IMR-90 (cell line): ENCODE measurements at places on chromosomes 6 and 20.

- no peak overlapping the region for H3K4me3 ChIP-seq
- DNase-seq, result no peak
- H3K4me1 ChIP-seq, result no peaks in the 10 kb centered on the region
- H3K36me3 ChIP-seq, result no peaks in the 10 kb centered on the region
- H3K27ac ChIP-seq, result no peak overlapping the region
Observed at GRCh38 chr20:57048027-57048869, 218.2 kb downstream of the BMP7 start.

- no peaks in the 10 kb centered on the region for H3K4me1 ChIP-seq
- H3K27ac ChIP-seq, result no peak overlapping the region
- no peak overlapping the region for H3K4me3 ChIP-seq
- peaks cover 4% of the 10 kb centered on the region for H3K36me3 ChIP-seq
- no peaks in the 10 kb centered on the region for H3K27me3 ChIP-seq
- DNase-seq, result no peak
Observed at GRCh38 chr6:20467437-20467836, 65.8 kb downstream of the E2F3 start.

DNA sequence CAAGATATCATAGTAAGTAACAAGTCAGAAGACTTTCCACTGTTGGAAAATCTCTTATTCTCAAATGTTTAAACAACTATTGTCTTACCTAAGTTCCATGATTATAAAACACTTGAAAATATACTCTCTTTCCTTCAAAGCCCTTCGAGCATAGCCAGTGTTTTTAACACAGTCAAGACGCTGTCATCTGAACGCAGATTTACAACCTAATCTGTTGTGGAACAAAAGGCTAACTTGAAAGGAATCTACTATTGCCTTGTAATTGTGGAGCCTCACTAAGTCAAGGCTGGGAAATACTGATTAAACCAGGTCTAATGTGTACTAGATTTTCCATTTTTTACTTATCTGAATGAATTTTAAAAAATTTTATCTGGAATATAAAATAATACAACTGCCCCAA is 205.8 kb downstream of the TRDN start:
- no peak overlapping the region for H3K4me3 ChIP-seq
- no peak for DNase-seq
- no peaks in the 10 kb centered on the region for H3K4me1 ChIP-seq
- no peaks in the 10 kb centered on the region for H3K36me3 ChIP-seq
- H3K27me3 ChIP-seq, result no peaks in the 10 kb centered on the region

- no peaks in the 10 kb centered on the region; the same call in 1 of the 2 replicates for H3K4me1 ChIP-seq
- H3K36me3 ChIP-seq, result no peaks in the 10 kb centered on the region
- no peaks in the 10 kb centered on the region for H3K27me3 ChIP-seq
- peak; percentile 17 for DNase-seq
- H3K4me3 ChIP-seq, result no peak overlapping the region
Observed at GRCh38 chr6:5141046-5141445, 55.9 kb downstream of the PPP1R3G start.

- no peaks in the 10 kb centered on the region for H3K36me3 ChIP-seq
- DNase-seq, result peak; percentile 79
- peak overlapping the region; percentile 53 for H3K4me3 ChIP-seq
Observed at GRCh38 chr6:17393892-17394631, 667 bp downstream of the CAP2 start.

- no peak for DNase-seq
- no peaks in the 10 kb centered on the region for H3K4me1 ChIP-seq
- H3K36me3 ChIP-seq, result no peaks in the 10 kb centered on the region
Observed at GRCh38 chr20:58026361-58026760, 202.1 kb downstream of the ANKRD60 start.

DNA sequence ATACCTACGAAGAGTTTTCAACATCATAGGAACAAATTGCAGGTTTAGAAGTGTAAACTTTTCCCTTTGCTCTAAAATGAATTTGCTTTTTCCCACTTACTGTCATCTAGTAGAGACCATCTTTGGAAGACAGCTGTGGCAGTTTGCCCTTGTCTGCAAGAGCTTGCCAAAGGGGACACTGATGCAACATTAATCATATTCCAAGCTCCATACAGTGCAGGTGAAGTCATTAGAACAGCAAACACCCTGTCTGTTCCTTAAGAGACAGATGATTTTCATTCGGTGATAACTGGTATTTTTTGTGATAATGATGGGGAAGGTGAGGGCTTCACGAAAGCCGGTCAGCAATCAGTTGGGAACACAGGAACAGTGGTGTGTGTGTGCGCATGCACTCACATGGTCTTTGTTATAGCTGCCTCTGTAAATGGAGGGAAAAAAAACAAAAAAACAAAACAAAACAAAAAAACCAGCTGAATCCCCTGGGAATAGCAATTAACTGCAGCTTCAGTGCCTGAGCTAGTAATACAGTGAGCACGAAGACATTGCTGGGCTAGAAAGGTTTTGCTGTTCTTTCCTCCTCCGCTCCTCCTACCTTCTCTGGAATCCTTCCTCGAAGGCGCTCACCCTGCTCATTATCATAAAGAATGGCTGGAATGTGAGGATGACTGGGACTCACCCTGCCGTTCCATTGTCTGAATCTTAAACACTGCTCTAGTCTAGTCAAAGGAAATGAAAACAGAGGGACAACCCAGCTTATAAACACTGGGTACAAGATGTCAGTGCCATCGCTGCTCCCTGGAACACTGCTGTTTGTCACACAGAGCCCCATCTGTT is 35.2 kb upstream of the KIF13A start:
- H3K36me3 ChIP-seq, result no peaks in the 10 kb centered on the region
- no peaks in the 10 kb centered on the region for H3K27me3 ChIP-seq
- DNase-seq, result peak; percentile 57
- no peak overlapping the region for H3K27ac ChIP-seq
- H3K4me3 ChIP-seq, result no peak overlapping the region
- peaks cover 7% of the 10 kb centered on the region for H3K4me1 ChIP-seq

- no peaks in the 10 kb centered on the region; the same call in 1 of the 2 replicates for H3K27me3 ChIP-seq
- no peaks in the 10 kb centered on the region for H3K36me3 ChIP-seq
- no peak for DNase-seq
- H3K4me1 ChIP-seq, result no peaks in the 10 kb centered on the region
Observed at GRCh38 chr6:127950566-127951145, 49.8 kb upstream of the THEMIS start.

DNA sequence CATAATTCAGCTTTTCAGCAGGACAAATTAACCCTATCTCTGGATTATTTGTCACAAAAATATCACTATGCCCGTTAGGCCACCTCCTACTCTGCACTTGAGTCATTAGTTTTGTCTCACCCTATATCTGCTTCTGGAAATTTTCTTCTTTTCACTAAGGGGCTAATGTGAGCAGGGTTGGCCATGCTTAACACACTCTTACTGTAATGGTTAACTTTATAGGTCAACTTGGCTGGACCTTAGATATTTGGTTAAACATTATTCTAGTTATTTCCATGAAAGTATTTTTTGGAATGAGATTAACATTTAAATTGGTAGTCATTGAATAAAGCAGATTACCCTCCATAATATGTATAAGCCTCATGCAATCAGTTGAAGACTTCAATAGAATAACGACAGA is 394.6 kb upstream of the PTCHD4 start:
- no peak for DNase-seq
- H3K27me3 ChIP-seq, result no peaks in the 10 kb centered on the region
- no peaks in the 10 kb centered on the region for H3K36me3 ChIP-seq
- H3K27ac ChIP-seq, result no peak overlapping the region
- no peaks in the 10 kb centered on the region for H3K4me1 ChIP-seq

GRCh38 chr6:82862543-82862942 is 203.1 kb downstream of the UBE3D start:
- no peaks in the 10 kb centered on the region for H3K36me3 ChIP-seq
- H3K4me3 ChIP-seq, result no peak overlapping the region
- peaks cover 2% of the 10 kb centered on the region; the same call in 1 of the 2 replicates for H3K4me1 ChIP-seq
- DNase-seq, result peak; percentile 37
- no peaks in the 10 kb centered on the region for H3K27me3 ChIP-seq

GRCh38 chr20:48283470-48284110 is 498.3 kb upstream of the SULF2 start:
- H3K4me1 ChIP-seq, result peaks cover 4% of the 10 kb centered on the region
- no peak overlapping the region for H3K4me3 ChIP-seq
- H3K36me3 ChIP-seq, result no peaks in the 10 kb centered on the region
- no peaks in the 10 kb centered on the region; the same call in 1 of the 2 replicates for H3K27me3 ChIP-seq
- no peak overlapping the region for H3K27ac ChIP-seq

DNA sequence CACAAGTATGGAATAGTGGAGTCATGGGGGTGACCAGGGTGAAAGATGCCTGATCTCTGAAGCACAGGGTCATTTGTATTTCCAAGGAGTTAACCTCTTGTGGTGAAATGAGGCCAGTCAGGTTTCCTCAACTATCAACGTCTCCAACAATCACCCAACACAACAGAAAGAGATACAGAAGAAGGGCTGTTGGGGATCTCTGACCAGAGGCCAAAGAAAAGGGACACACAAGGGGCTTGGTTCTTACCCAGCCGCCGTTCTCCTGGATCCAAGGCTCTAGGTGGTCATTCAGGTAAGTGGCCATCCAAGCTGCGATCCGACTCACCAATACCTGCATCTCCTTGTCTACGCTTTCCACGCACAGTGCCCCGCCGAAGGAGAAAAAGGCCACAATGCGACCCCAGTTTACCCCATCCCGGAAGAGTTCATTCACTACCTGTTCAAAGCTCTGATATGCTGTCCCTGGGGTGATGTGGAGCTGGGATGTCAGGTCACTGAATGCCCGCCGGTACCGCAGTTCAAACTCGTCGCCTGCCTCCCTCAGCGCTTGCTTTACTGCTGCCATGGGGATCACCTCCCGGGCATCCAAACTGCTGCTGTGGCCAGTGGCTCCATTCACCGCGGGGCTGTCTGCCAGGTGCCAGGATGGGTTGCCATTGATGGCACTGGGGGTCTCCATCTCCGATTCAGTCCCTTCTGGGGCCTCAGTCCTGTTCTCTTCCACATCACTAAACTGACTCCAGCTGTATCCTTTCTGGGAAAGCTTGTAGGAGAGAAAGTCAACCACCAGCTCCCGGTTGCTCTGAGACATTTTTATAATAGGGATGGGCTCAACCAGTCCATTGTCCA is 1.0 kb downstream of the BCL2L1 start:
- DNase-seq, result no peak
- H3K4me1 ChIP-seq, result peaks cover 25% of the 10 kb centered on the region
- peak overlapping the region; percentile 79 for H3K27ac ChIP-seq
- H3K4me3 ChIP-seq, result peak overlapping the region; percentile 75
- H3K27me3 ChIP-seq, result no peaks in the 10 kb centered on the region

DNA sequence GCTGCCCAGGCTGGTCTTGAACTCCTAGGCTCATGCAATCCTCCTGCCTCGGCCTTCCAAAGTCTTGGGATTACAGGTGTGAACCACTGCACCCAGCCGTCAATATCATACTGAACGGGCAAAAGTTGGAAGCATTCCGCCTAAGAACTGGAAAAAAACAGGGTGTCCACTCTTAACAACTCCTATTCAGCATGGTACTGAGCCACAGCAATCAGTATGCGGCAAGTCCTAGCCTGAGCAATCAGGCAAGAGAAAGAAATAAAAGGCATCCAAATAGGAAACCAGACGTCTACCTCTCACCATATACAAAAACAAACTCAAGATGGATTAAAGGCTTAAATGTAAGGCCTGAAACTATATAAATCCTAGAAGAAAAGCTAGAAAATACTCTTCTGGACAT is 83.1 kb downstream of the FKBP5 start:
- H3K4me3 ChIP-seq, result no peak overlapping the region
- no peaks in the 10 kb centered on the region for H3K27me3 ChIP-seq
- no peak overlapping the region for H3K27ac ChIP-seq

DNA sequence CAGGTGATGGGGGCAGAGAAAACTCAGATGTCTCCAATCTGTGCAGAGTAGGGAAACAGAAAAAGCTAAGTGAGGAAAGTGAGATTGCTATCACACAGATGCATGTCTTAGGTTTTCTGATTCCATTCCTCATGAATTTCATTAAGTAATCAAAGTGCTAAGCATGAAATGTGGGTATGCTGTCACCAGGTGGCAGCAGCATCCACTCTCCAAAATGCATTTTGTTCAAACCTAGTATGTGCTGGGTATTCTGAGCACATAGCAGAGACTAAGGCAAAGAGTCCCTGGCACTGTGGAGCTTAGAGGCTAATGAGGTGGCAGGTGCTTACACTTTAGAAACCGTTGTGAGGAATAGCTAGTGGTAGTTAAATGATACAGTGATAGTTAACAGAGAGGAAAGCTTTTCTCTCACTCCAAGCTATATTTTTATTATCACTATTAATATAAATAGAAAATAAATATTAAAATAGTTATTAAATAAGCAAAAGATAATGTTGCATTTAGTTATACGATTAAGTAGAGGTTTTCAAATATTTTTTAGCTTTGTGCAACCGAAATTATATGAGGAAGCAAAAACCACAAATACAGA is 179.5 kb downstream of the CDH26 start:
- no peak overlapping the region for H3K27ac ChIP-seq
- DNase-seq, result peak; percentile 24
- no peaks in the 10 kb centered on the region for H3K27me3 ChIP-seq
- peak overlapping the region; percentile 62 for H3K4me3 ChIP-seq

DNA sequence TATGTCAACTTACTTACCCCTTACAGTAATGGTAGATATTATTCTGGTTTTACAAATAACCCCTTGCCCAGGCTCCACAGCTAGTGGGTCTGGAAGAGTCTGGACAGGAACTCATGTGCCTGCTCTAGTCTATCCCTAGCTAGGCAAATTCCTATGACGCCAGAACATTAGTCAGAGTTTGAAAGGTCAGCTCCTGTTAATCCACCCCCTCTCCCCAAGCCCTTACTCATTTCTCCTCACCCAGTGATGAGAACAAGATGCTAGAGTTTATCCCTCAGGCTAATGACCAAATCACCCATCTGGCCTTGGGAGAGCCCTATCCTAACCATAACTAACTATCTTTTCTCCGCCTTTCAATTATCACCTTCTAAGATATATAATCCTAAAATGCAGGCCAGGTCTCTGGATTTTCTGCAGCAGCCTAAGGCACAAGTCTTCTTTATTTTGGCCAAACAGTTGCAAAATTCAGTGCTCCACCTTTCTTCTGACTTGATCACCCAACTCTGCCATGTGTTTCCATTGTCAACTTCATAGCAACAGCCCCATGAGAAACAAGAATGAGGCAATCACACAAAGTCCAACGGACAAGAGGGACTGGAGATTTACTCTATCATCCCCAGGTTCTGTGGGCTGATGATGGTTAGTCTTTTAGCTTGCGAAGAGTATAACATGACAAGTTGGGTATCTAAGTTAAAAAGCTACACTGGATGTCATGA is 113.3 kb downstream of the TASP1 start:
- H3K4me3 ChIP-seq, result no peak overlapping the region
- peak; percentile 97 for DNase-seq
- H3K36me3 ChIP-seq, result no peaks in the 10 kb centered on the region

- no peaks in the 10 kb centered on the region for H3K36me3 ChIP-seq
- no peaks in the 10 kb centered on the region for H3K27me3 ChIP-seq
- H3K4me1 ChIP-seq, result no peaks in the 10 kb centered on the region
- no peak overlapping the region for H3K4me3 ChIP-seq
Observed at GRCh38 chr6:100948381-100949133, 67.4 kb upstream of the ASCC3 start.

- no peak overlapping the region for H3K4me3 ChIP-seq
- no peaks in the 10 kb centered on the region for H3K4me1 ChIP-seq
- H3K27ac ChIP-seq, result no peak overlapping the region
- no peak for DNase-seq
- H3K36me3 ChIP-seq, result no peaks in the 10 kb centered on the region
Observed at GRCh38 chr6:45757443-45758130, 258.1 kb downstream of the CLIC5 start.

GRCh38 chr6:98590997-98591396 is 243.4 kb upstream of the POU3F2 start:
- no peak for DNase-seq
- H3K27ac ChIP-seq, result no peak overlapping the region
- no peaks in the 10 kb centered on the region for H3K36me3 ChIP-seq
- H3K27me3 ChIP-seq, result no peaks in the 10 kb centered on the region
